ENCODE measurements at places on chromosomes 16 and 17.

- no peak for DNase-seq
These were observed 9.6 kb downstream of the ZNF750 start for GRCh38 chr17:82830249-82830661.

DNA sequence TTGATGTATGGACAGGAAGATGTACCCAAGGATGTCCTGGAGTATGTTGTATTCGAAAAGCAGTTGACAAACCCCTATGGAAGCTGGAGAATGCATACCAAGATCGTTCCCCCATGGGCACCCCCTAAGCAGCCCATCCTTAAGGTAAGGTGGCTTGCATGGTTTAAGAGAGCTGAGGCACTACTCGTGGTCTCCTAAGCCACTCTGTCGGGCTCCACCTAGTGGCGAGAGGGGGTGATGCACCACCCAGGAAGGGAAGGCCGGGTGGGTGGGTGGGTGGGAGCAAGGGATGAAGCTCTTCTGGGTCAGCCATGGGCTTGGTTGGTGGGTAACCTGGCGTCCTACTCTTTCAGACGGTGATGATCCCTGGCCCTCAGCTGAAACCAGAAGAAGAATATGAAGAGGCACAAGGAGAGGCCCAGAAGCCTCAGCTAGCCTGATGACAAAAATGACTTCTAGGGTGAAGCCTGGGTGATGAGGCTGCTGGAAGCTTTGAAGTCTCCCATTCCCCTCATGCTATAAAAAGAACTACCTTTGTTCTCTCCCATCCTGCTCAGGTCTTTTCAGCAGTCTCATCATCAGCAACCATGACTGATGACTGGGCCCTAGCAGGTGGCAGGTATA, 21.5 kb downstream of the GPR179 start:
- peak; percentile 43 for DNase-seq

DNA sequence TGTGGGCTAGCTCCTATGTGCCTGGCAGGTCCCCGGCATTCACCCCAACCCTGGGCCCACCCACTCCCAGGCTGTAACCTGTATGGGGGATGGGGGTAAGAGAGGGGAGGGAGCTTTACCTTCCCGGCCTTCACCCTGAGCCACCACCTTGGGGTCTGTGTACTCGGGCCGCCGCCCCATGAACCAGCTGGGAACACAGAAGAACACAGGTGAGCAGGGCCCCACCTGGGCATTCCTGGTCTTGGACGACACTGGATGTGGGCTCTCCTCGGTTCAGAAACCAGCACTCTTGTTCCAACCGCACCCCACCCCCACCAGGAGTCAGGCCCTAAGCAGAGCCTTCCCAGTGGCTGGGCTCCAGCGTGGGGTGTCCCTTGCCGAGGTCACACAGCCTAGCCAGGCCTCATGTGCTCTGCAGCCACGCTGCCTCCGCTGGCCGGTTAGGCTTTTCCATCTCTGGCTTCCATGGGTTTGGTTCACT, 18.8 kb downstream of the B9D1 start:
- no peak for DNase-seq

DNA sequence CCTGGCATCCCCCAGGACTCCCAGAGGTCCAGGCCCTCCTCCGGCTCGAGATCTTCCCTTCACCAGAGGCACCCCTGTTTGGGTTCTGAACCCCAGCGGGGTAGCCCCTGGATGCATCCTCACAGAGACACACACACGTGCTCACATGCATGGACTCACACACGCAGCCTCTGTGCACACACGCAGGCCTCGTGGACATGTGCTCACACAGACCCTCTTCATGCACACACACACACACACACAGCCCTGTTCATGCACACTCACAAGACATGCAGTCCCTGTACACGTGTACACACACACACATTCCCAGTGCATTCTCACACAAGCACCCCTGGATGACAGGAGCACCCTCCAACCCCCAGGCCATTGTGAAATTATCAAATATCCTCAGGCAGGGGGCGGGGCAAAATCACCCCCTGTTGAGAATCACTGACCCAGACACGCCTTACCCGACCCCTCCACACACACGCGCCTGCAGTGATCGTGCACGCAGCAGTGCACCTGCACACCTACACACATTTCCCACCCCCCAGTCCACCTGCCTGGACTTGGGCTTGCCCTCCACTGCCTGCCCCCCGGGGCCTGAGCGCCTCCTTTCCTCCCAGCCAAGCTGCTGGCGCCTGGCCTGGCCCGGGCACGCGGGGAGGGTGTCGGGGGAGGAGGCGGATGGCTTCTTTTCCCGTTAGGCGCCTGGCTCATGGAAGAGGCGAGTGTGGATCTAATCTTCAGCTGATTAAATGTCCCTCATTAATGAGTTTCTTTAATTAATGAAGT, 62.6 kb downstream of the ENGASE start:
- no peak for DNase-seq
